ENCODE measurements at places on chromosomes 6 and 20.

GRCh38 chr6:167840526-167841179, 13.9 kb downstream of the AFDN start:
- no peak for DNase-seq

DNA sequence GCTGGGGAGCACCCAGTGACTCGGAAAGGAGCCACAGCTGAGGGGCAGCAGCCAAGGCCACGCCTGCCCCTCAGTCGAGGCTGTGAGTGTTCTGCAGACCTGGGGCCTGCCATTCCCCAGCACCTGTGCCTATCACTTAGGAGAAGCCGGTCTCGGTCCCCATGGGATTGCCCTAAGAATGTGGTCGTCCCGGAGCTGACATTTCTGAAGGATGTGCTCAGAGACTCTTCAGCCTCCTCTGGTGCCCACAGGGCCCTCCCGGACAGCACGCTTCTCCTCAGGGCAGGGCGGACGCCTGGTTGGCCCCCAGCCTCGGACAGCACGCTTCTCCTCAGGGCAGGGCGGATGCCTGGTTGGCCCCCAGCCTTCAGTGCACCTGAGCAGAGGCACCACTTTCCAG, 223.9 kb downstream of the ERMARD start:
- DNase-seq: no peak

- no peak for DNase-seq
These were observed 92.7 kb upstream of the CD93 start for GRCh38 chr20:23178806-23179205.

DNA sequence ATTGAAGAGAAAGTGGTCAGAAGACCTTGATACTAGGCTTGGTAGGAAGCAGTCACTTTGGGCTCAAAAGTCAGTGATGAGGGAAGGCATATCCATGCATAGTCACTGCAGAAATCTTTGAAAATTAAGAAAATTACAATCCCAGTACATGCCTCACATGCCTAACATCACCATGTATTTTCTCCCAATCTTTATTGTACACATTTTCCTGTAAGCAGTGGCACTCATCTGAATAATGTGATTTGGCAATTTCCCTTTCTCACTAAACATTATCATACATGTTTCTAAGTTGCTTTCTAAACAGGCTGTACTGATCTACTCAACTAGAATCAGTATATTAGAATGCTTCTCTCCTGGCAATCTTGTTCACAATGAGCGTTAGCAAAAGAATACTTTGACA, 280.7 kb upstream of the SUPT3H start:
- DNase-seq: no peak

GRCh38 chr20:31418307-31418706, 12.3 kb upstream of the DEFB121 start:
- no peak for DNase-seq

- DNase-seq: no peak
These were observed 31.8 kb downstream of the SNX14 start for GRCh38 chr6:85561750-85562357.

DNA sequence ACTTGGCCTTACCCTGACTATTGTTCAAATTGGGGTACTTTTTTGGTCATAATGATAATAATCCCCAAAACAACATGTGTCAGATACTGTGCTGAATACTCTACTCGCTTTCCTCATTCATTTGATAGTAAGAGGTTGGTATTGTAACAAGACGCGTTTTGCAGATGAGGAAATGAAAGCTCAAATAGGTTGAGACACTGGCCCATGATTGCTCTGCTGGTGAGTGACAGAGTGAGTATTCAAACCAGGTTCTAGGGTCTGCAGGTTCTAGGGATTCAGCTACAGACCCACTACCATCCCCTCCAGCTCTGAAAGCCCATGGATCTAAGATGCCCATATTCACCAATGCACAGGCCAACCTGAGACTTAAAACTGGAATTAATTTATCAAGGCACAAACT, 1.3 kb upstream of the ENPP4 start:
- DNase-seq: no peak

GRCh38 chr6:14816116-14816859, 429.6 kb upstream of the JARID2 start:
- no peak for DNase-seq
